ENCODE measurements at places on chromosomes 6 and 20.

DNA sequence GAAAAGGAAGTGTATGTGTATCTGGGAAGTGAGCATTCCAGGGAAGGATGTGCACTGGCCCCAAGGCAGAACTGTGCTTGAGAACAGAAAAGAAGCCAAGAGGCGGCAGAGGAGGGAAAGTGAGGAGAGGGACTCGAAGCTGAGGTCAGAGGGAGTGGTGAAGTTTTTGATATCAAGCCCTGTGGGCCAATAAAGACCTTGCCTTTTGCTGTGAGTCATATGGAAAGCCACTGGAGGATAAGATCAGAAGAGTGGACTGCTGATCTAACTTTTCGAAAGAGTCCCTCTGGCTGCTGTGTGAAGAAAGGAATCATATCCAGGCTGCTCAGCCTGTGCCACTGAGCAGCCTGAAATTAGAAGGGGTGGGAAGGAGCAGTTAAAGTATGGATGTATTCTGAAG lies 99.4 kb downstream of the EYA4 start:
- peak; percentile 65 for DNase-seq

DNA sequence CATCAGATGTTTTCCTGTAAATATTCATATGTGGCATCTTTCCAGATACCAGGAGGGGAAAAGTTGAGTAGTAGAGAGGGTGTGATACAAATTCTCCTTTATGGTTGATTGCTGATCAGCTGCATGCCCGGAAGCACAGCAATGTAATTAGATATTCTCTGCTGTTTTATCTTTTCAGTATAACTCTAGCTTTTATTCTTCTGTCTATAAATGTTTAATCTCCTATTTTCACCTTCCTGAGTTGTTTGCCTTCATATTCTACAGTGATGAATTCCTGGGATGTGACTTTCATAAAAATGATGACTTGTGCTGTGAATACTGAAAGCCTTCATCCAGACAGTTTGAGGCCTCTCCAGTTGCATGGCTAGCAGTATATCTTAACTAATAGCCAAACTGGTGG lies 53.7 kb downstream of the SH3BGRL2 start:
- no peak for DNase-seq

DNA sequence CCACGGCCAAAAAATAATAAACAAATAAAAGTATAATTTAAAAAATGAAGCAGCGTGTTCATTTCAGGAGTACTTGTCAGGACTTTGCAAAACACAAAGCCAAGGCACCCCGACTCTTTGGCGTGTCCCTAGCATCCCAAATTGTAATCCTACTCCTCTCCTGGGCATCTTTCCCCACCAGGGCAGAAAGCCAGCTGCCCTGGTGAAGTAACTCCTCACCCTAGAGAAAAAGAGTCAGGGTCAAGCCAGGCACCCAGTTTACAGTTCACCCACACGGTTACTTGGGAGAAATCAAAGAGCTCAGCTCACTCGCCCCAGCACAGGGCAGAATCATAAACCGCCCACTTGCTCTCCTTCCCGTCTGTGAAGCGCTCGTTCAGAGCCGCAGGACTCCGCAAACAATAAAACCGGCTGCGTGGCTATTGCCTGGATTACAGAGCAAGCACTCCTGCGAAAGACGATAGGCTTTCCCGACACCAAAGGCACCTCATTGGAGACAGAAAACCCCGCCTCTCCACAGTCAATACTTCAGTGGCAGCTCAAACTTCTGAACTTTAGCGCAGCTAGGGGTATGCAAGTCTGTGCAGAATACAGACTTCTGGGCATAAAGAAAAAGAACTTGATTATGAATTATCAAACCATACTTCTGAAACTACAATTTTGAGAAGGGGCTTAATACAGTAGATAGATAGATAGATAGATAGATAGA lies 73.0 kb upstream of the NHSL1 start:
- DNase-seq, result peak; percentile 95

DNA sequence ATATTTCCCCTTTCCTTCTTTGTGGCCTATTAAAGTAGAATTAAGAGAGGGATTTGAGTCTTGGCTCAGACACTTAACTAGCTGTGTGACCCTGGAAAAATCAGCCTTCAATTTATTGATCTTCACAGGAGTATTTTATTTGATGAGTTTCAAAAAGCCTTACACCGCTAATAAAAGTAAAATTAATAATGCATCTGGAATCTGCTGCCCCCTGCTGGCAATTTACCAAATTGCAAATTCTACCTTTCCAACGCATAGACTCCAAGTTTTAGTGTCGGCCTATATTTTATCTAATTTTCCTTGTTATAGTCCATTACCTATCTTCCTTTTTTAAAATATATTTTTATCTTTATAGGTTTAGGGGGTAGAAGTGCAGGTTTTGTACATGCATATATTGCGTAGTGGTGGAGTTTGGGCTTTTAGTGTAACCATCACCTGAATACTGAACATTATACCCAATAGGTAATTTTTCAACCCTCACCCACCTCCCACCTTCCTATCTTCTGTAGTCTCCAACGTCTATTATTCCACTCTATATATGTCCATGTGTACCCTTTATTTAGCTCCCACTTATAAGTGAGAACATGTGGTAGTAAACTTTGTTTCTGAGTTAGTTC lies 46.3 kb downstream of the GOPC start:
- no peak for DNase-seq

DNA sequence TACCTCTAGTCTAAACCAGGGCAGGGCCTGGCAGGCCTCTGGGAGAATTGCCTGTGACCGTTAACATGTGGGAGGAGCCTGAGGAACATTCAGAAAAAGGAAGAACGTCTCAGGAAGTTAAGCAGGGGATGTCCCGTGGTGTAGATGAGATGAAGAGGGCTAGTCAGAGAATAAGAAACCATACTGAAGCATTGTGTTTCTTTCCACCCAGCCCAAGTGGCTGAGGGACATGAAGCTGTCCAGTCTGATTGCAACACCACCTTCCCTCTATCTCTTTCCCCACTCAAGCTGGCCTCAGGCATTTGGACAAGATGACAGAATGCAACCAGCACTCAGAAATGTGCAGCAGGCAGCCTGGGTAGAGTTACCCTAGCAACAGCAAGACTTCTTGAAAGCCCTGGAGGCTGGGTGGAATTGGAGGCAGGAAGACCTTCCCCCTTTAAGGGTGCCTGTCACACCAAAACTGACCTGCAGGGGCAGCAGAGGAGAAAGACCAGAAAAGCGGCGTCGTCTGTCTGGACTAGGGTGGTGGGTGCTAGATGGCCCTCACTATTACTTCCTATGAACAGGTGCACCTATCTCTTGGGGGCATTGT lies 186.1 kb downstream of the UNC5CL start:
- peak; percentile 12 for DNase-seq

DNA sequence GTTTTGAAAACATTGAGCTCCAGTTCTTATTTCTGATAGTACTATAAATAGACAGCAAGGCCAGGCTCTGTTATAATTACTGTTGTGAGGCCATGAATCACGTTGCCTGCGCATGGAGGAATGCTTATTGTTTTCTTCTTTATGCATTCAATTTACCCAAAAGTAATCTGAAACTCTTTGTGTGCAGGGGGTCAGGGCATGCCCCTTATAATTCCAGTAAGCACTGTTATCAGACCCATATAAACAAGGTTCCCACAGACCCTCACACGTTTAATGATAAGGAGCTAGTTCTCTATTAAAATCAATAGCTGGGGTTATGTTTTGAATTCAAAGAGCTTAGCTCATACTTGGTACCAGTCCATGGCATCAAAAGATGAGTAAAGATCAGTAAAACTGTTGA lies 174.8 kb upstream of the ARG1 start:
- DNase-seq, result no peak

DNA sequence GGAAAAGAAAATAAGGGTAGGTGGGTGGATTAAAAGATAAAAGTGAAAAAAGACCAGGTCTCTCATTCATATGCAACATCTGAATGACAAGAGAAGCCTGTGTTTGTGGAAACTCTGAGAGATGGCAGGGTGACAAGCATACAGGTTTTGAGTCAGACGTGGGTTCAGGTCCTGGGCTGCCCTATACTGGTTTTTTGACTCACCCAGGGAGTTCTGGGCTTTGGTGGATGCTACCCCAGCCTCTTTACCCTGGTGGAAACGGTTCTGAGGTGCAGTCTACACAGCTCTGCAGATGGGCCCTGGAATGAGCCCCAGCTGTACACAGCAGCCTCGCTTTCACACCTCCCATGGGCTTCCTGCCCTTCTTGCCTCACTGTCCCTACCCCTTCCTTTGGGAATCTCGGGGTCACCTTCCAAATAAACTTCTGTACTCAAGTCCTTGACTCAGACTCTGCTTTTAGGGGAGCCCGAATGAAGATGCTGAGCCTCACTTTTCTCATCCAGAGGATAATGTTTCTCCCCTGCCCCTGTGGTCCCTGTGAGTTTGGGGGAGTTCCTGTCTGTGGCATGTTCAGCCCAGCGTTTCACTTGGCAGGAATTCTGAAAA lies 77.7 kb upstream of the CLDN20 start:
- DNase-seq, result peak; percentile 46

DNA sequence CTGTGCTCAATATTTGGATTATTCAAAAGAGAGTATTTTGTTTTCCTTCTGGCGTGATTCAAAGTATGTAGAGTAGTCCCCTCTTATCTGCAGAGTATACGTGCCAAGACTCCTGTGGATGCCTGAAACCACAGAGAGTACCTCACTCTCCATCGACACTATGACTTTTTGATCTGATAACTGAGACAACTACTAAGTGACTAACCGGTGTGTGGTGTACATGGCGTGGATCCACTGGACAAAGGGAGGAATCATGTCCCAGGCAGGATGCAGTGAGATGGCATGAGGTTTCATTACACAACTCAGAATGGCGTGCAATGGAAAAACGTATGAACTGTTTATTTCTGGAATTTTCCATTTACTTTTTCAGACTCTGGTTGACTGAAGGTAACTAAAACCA lies 112.2 kb upstream of the PDE7B start:
- DNase-seq, result peak; percentile 94

DNA sequence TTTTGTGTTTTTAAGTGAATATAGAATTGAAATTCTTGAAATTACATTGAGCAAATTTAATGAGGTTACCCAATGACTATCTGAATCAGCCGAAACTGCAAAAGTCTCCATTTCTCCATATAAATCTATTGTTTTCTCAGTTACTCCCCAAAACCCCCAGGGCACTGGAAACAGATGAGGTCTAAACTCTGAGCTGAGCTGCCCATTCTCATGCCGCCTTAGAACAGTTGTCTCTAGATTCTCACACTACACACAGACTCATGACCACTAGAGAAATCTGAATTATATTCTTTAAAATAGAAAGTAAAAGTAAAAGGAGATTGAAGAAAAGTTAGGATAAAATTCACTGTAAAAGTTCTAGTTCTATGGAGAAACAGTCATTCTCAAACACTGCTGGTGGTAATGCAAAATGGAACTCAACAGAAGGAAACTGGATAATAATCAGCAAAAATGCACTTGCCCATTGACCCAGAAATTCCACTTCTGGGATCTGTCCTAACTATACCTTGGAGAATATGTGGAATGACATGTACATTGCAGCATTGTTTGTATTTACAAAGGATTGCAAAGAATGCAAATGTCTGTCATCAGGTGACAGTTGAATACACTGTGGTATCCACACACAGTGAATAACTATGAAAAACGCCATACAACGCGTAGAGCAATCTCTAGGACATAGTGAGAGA lies 125.5 kb downstream of the IPCEF1 start:
- DNase-seq, result no peak

DNA sequence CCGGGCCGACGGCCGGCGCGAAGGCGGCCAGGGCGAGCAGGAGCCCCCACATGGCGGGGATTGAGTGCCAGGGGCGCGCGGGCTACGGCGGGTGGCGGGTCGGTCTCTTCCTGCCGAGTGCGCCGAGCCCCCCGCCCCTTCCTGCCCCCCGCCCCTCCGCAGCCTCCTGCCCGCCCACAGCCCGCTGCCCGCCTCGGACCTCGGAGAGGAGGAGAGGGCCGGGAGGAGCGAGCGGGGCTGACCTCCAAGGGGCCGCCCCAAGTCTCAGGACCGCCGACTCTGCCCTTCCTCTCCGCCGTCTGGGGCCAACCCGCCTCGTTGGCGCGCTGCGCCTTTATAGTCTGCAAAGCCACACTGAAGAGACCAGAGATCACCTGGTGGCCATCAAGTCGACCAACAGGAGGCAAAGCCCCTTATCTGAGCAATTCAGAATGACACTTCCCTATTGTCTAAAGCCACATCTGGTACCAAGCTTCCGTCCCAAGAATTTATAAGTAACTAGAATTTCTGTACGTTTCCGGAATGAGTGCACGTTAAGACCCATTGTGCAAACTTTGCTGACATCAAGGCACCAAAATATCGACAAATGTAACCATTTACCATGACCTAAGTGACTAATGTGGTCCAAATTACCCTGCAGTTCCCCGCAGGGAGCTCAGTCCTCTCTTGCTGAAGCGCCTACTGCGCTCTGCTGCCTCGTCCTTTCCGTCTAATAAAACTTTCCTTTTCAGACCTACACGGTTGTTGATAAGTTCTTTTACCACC lies at the start of gene CPXM1:
Gene CPXM1, minus strand, starts transcription at position 107 of the 765 bp plus-strand sequence. Its CDS starts 55 bp downstream, at position 52.
- DNase-seq, result no peak

- DNase-seq, result peak; percentile 44
These were observed 507.3 kb upstream of the CITED2 start for GRCh38 chr6:139881728-139882211.

GRCh38 chr6:131545317-131545716 lies 27.7 kb upstream of the ARG1 start:
- DNase-seq, result no peak

DNA sequence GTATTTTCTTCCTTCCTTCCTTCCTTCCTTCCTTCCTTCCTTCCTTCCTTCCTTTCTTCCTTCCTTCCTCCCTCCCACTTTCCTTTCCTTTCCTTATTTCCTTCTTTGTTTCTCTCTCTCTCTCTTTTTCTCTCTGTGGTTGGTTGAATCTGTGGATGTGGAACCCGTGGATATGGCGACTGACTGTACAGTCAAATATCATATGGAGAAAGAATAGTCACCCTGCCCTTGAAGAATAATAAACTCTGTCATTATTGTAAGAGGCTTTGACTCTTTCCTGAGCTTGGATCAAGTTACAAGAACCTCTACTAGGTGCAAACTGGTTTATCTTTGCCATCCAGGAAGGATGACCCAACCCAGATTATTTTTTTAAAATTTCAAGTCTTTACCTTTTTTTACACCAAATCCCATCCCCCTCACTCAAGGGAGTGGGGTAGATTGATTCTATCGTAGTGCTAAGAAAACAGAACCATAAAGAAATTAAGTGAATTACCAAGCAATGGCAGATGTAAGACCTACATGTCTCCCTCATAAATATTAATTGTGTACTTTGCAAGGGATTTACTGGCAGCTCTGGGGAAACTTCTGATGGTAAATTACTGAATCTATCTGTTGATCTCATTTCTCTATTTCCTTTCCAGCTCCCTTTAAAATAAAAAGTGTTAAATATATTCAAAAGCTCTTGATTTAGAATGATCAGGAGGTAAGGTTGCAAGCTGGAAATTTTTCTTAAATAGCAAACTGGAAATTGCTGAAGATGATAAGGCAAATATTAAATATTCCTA lies 667.5 kb downstream of the UTRN start:
- DNase-seq, result no peak

- no peak for DNase-seq
These were observed 39.8 kb downstream of the KIF25 start for GRCh38 chr6:168037242-168037641.

Data from iris pigment epithelial cell (primary cell).